ENCODE measurements at places on chromosomes 13 and 19.
A peak's percentile ranks its signal among the peaks of the same experiment; 100 is the strongest.

DNA sequence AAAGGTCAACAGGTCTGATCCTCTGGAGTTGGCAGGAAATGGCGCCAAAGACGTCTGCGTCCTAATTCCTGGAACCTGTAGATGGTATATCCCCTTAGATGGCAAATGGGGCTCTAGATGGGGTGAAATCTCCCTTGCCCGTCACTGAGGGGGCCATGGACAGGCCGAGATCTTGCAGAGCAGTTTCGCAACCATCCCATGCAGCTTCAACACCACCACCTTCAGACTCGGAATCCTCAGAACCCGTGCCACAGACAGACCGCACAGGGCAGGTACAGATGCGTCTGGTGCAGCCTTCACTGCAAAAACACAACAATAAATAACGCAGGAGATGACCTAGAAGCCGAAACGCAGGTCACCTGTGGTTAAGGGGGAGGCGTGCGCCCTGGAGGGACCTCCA is 17.7 kb downstream of the REXO1 start:
- no peak for DNase-seq

DNA sequence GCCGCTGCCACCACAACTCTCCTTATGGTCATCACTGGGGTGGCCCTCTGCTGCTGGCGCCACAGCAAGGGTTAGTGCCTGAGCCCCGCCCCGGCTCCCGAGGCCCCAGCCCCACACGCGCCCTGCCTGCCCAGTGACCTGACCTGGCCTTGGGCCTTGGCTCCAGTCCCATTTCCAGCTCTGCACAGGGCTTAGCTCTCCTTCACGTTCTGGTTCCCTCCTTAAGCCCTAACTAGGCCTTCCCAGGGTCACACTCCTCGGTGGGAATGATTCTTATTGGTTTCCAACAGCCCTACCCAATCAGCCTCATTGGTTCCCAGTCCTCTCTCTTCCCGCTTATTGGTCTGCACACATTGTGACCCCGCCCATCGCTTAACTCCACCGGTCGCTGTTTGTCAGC is 5.8 kb downstream of the KIRREL2 start:
- DNase-seq: no peak

DNA sequence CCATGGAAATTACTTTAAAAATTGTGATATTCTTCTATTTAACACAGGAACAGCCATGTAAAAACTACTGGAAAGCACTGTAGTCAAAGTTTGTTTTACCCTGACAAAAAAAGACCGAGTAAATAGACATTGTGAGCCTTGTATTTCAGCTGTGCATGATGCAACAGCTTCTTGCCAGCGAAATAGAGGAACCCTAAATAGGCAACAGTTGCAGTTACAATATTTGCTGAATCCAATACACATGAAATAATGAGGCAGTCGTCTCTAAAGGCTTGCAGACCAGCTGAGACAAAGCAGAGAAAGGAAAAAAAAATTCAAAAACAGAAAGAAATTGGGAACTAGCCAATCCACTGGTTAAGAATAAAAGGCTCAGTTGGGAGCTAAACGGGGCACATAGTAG is 1001.1 kb downstream of the OLFM4 start:
- DNase-seq: no peak

DNA sequence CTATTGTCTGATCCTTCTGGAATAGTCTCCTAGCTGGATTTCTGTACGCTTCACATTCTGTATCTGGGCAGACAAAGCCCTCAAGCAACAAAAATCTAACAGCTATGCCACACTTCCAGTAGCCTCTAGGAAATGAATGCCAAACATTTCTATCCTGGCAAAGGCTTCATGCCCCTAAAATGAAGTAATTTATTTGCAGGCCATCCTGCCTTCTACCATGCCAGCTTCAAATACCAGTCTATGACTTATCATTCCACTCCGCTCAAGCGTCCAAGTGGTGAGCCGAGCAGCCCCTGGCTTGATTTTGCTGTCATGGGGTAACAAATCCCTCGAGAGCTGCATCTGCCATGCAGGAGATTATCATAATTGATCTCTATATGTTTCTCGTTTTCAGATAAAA is 86.9 kb downstream of the LHFPL6 start:
- DNase-seq: no peak

DNA sequence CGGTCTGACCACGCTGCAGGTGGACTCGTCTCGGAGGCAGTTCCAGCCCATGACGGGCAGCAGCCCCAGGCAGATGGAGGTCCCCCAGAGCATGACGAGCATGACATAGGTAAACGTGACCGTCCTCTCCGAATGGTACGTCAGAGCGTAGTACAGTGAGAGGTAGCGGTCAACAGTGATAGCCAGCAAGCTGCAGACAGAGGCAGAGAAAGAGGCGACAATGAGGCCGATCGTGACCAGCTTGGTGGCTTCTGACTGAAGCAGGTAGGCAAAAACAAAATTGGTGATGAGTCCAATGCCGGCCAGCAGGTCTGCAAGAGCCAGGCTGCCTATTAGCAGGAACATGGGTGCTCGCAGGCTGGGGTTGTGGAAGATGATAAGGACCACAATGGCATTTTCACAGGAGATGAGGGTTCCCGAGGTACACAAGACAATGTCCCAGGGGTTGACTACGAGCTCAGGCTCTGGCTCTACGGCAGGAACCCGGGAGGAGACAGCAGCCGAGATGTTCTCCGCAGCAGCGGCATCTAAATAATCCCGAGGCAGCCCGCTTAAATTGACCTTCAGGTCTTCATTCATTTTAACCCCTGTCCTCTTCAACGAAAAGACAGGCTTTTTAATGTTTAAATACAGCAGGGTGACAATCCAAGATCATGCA is 1.2 kb downstream of the GPR12 start:
- DNase-seq: no peak

GRCh38 chr13:30169442-30169841 is 137.9 kb downstream of the KATNAL1 start:
- DNase-seq: no peak

- DNase-seq: no peak
Observed at GRCh38 chr19:39481229-39481545, 549 bp downstream of the TIMM50 start.

GRCh38 chr19:42242512-42243409 is at the start of gene GSK3A:
Gene GSK3A, minus strand, starts transcription at chr19:42242602. Its CDS starts 137 bp downstream, at chr19:42242465.
- peak; percentile 100 for DNase-seq

All from nucleus accumbens (tissue), 56 donors.